ENCODE measurements at places on chromosomes 16 and 17.

DNA sequence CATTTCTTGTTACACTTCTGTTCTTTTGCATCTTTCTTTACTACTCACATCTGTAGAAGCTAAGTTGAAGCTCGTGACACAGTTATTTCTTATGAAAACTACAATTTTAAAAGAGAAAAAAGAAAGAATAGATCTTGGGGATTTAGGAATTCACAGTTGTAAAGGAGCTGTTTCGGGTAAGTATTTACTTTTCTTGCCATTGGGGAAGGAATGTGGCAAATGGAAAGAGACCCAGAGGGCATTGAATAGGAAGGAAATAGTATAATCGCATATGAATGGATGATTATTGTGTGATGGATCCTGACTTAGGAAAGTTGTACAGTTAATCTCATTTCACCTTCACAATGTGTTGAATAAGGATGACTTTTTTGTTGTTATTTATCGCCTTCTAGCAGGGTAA, 914.1 kb upstream of the CDH8 start:
- H3K4me1 ChIP-seq = no peaks in the 10 kb centered on the region
- H3K36me3 ChIP-seq = no peaks in the 10 kb centered on the region
- no peak for DNase-seq

DNA sequence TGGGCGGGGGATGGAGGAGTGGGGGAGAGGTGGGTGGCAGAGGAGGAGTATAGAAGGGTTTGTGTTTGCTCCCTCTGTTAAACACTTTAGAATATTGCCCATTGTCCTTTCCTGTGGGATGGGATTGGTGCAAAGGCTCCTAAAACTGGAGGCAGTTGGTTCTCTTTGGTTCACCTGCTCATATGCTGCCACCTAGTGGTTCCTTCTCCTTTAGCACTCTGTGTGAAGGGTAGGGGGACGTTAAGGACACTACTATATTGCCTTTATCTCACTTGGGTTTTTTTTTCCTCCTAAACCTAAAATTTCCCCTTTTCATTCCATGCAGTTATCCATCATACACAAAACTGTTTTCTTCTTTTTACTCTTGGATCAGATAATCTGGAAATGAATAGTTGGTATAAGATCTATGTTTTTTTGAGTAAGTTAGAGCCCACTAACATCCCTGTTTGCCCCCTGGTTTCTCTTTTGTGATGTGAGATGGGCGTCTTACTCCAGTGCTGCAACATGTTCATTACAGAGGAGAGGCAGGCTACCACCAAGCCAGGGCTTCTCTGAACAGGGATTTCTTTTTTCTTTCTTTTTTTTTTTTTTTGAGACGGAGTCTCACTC, 23.8 kb downstream of the SNX11 start:
- H3K4me3 ChIP-seq = no peak overlapping the region
- no peak overlapping the region for H3K27ac ChIP-seq
- no peaks in the 10 kb centered on the region for H3K36me3 ChIP-seq
- H3K27me3 ChIP-seq = no peaks in the 10 kb centered on the region
- peak; percentile 86 for DNase-seq

GRCh38 chr16:4603624-4604170, 11.0 kb downstream of the UBALD1 start:
- no peaks in the 10 kb centered on the region for H3K36me3 ChIP-seq
- no peak for DNase-seq
- no peaks in the 10 kb centered on the region for H3K27me3 ChIP-seq

- DNase-seq = no peak
- no peak overlapping the region for H3K4me3 ChIP-seq
- peaks cover 6% of the 10 kb centered on the region for H3K27me3 ChIP-seq
Measured at GRCh38 chr16:31377210-31377903, 15.8 kb upstream of the ITGAD start.

DNA sequence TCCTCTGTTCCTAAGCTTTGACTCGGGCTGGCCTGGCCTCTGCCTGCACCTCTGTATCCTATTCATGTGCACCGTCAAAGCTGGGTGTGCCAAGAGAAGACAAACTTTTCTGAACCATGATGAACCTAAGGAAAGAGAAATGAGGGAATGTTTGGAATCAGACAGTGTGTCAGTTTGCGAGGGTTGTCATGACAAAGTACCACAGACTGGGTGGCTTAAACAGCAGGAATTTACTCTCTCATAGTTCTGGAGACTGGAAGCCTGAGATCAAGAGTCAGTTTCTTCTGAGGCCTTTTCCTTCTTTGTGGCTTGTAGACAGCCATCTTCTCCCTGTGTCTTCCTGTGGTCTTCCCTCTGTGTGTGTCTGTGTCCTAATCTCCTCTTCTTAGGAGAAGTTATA, 129.0 kb downstream of the KATNIP start:
- no peaks in the 10 kb centered on the region for H3K4me1 ChIP-seq
- no peak for DNase-seq
- no peak overlapping the region for H3K27ac ChIP-seq
- H3K4me3 ChIP-seq = no peak overlapping the region
- no peaks in the 10 kb centered on the region for H3K27me3 ChIP-seq

DNA sequence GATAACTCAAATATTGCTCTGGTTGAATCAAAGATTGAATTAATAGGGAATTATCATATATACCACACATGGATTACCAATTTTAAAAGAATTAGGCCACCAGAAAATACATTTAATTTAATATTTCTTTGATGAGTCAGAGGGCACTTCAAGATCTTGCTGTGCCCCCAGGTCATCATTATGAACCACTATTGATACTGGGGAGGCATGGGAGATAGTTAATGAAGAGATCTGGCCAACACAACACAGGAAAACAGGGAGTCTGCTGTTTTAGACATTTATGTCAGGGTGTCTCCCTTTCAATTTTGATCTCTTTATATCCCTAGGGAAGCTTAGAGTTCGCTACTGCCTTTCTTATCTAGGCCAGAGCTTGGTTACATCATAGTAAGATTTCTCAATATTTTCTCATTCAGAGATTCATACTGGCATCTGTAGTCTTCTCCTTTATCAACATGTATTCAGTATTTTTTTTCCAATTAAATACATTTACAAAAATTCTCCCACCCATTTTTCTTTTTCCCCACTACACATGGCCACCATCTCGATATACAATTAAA, 158.3 kb upstream of the ZFHX3 start:
- DNase-seq = no peak
- no peak overlapping the region for H3K4me3 ChIP-seq
- no peaks in the 10 kb centered on the region for H3K36me3 ChIP-seq
- H3K4me1 ChIP-seq = peaks cover 19% of the 10 kb centered on the region
- no peak overlapping the region for H3K27ac ChIP-seq
- H3K27me3 ChIP-seq = no peaks in the 10 kb centered on the region

- peaks cover 22% of the 10 kb centered on the region for H3K4me1 ChIP-seq
- H3K27ac ChIP-seq = no peak overlapping the region
- no peaks in the 10 kb centered on the region for H3K36me3 ChIP-seq
- no peak for DNase-seq
- H3K27me3 ChIP-seq = no peaks in the 10 kb centered on the region
Measured at GRCh38 chr17:27348196-27348595, 54.3 kb downstream of the WSB1 start.

GRCh38 chr17:19327031-19327783, 35.3 kb downstream of the B9D1 start:
- no peak for DNase-seq
- no peaks in the 10 kb centered on the region for H3K4me1 ChIP-seq
- no peak overlapping the region for H3K27ac ChIP-seq
- peaks cover 12% of the 10 kb centered on the region for H3K36me3 ChIP-seq
- no peaks in the 10 kb centered on the region for H3K27me3 ChIP-seq

Data from A673 (cell line).